ENCODE measurements at places on chromosomes 12 and 14.
A peak's percentile ranks its signal among the peaks of the same experiment; 100 is the strongest.

- no peak for DNase-seq
Measured at GRCh38 chr14:68369281-68370056, 423.4 kb downstream of the ZFP36L1 start.

GRCh38 chr14:34129927-34130552 is 179.2 kb upstream of the EGLN3 start:
- no peak for DNase-seq

- no peak for DNase-seq
Measured at GRCh38 chr12:5140190-5140589, 96.5 kb downstream of the KCNA5 start.

DNA sequence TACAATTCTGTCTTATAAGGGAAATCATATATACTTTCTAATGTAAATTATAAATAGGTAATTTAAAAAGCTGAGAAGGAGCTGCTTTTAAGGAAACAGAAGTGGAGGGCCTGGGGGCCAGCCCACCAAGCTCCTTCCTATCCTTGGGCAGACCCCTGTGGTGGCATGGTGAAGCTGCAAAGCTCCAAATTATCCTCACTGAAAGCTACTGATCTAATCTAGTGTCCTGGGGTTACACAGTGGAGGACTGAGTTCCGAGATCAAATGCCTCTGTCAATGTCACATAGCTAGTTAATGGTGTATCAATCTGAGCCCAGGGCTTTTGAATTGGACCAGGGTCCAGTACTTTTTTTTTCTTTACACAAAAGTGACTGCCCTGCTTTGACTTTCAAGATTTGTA is 355.4 kb downstream of the CEP128 start:
- DNase-seq: no peak

DNA sequence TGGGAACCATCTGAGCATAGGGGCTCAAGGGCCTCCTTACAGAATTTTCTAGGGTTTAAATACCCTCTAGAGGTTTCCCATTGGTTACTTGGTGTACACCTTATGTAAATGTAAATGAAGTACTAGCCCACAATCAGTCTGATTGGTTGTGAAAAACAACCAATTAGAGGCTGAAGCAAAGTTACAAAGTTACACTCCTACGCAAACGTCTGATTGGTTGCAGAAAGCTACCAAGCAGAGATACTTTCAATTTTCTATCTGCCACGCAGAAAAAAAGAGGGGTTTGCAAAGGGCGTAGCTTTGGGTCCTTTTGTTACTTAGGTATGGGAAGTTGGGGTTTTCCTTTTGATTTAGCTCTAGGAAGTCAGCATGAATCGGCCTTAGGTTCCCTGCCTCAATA is 1.8 kb upstream of the TMEM19 start:
- DNase-seq: no peak

DNA sequence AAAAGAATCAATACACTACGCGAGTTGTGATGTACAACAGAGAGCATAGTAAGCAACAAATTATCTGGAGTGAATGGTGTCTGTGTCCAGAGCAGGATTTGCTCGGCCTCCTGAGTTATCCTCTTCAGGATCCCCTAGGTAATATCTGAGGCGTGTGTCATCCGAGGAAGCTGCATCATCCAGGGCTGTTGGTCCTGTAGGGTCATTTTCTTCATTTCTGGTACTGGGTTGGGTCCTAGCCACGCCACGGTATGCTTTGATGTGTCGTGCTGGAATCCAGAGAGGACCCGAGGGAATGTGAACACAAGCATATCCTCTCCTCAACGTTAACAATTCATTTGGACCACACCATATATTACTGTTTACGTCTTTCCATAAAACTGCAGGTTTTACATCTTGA is 19.0 kb upstream of the CLEC4E start:
- no peak for DNase-seq

- DNase-seq: no peak
Measured at GRCh38 chr12:119835068-119835467, 42.1 kb downstream of the CIT start.

DNA sequence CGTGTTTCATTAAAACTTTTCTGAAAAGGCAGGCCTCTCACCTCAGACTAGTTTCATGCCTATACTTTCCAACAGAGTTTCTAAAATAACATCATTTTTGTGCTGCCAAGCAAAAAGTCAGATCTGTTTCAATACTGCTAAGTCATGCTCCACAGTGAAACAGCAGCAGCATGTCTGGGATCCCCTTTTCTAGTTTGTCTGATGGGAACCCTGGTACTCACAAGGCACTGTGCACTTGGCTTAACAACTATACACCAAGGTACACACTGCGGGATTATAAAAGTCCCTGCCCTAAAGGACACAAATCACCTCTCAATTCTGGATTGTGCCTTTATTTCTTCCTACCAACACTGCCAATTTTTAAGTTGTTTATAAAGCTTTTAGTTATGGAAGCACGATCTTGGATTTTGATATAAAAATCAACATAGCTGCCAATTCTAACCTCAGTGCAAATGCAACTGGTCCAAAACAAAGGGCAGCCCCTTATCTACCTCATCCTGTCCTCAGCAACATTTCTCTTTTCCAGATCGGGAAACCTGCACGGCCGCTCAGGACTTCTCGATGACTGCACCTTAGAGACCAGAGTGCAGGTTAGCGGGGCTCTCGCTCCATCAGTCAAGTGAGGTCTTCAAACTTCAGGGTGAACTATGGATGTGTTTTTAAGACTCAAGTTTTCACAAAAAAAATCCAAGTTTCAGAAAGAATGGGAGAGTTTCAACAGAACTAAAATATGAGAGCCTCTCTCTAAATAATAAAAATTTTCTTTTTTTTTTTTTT is 1.7 kb upstream of the EIF5 start:
- DNase-seq: no peak

DNA sequence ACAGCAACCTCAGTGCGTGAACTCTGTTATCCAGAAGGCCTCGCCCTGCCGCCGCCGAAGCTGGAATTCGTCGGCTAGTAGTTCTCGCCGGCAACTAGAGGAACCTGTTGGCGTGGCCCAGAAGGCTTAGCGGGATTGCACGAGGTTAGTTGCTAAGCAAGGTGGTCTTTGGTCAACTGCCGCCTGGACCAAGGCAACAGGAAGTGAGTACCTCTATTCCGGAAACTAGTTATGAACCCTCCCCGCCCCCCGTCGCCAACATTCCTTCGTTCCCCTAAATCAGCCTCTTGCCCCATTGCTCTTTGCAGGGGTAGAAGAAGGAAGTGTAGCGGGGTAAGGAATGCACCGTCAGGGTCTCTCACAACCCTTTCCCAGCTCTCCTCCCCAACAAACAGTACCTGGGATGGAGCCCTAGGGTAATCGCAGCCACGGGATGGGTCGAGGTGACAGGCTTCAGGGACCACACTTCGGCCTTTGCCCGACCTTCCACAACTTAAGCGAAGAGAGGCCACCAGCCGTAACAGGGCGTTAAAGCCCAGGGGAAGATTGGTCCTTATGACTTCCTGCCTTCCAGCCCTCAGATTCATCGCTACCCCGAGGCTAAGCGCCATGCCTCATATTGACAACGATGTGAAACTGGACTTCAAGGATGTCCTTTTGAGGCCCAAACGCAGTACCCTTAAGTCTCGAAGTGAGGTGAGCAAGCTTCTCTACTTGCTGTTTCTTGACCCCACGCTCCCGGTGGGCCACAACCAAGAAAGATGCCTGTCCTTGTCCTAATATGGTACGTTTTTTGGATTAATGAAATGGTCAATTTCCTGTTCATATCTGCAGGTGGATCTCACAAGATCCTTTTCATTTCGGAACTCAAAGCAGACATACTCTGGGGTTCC is at the start of gene GMPR2:
Gene GMPR2 (plus strand): TSS at position 285 of the 893 bp plus-strand sequence. CDS start 325 bp downstream, at position 610.
- DNase-seq: peak; percentile 46

DNA sequence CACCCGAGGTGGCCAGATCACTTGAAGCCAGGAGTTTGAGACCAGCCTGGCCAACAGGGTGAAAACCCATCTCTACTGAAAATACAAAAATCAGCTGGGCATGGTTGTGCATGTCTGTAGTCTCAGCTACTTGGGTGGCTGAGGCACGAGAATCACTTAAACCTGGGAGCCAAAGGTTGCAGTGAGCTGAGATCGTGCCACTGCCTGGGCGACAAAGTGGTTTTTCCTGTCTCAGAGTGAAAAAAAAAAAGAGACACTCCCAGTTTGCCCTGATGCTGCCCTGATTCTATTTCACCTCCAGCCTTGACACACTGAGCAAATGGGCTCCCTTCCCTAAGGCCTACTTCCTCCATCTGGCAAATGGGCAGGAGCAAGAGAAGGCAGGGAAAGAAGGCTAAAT is 28.5 kb upstream of the PLEK2 start:
- DNase-seq: no peak

DNA sequence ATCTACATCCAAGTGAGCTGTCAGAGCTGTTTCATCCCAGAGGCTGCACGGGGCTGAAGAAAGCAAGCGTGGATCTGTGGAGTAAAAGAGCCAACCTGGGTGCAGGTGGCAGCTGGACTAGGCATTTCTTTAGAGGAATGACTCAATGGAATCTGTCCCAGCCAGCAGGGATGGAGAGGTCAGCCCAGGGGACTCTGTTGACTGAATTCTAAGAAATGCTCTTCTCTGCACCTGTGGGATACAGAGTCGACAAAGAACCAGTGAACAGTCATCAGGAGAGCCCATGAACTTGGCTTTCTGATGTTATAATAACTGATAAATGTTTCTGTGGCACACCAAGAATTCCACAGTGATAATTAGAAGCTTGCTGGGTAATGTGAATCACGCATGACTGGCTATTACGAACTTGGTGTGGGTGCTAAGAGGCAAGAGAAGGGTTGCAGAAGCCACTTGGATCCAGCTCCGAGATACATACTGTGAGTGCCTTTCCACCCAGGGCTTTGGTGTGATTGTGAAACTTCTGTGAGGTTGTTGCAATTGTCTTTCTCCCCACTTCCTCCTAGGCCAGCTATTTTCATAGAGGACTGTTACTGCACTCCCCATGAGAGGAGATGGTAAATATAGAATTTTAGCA is 16.2 kb downstream of the PYGL start:
- no peak for DNase-seq

Measured in NCI-H2029 treated with DMSO at 0.1 percent for 48 hours (cell line).